ENCODE measurements at places on chromosomes 1 and 21.

GRCh38 chr1:94178901-94179300 lies 58.0 kb upstream of the ABCA4 start:
- no peak for DNase-seq

DNA sequence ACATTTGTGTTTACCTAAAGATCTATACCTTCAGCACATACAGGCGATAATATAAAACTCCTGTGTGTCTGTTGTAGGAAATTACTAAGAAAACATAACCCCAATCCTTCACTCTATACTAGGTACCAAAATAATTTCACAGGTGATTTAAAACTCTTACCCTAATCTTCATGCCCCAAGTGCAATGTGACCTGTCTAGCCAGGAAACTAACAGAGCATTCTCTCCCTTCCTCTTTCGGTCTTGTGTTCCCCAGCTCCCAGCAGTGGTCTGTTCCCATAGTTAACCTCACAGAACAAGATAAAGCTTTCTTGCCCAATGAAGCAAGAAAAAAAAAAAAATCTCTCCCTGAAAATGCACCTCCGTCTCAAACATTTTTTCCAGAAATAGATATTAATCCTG lies 493.5 kb downstream of the DPYD start:
- no peak for DNase-seq

- DNase-seq: no peak
These were observed 206.9 kb upstream of the FMN2 start for GRCh38 chr1:239884796-239885195.

DNA sequence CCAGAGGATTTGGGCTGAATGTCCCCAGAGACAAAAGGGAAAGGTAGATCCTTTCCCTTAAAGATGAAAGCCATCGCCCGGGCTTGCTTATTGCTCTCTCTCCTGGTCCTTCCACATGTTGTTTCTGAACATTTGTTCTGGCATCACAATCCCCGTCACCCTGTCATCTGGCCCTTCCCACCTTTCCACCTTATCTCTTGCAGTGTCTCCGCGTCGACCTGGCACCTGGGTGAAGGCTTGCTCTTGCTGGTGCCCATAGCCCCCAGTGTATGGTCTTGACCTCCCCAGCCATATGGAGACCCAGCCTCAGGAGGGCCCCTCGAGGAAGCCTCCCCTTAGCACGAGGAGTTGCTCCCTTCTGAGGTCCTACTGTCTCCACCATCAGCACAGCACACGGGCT lies 64.6 kb downstream of the ATP5PO start:
- no peak for DNase-seq

DNA sequence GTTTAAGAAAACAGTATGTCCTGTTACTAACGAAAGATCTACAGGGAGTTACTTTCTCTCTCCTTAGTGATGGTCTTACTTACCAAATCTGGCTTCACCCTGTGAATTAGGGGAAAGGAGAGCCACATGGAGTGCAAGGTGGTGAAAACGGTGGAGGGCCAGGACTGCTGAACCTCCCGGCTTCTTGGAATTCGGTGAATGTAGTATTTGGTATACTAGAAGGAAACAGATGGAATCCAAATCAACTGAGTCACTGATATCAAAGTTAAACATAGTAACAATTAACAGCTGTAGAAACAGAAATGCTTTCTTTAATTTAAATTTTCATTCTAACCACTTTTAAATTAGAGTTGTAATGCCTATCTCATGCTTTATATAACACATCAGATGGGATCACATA lies 45.7 kb downstream of the ALG14 start:
- no peak for DNase-seq

All from H54 (cell line).